ENCODE measurements at places on chromosomes 13 and 19. TPM values are rescaled to one million over a fixed set of nuclear protein-coding genes. Genes with fewer than 3 reads are reported as not detected.

Gene NAPSA
- total RNA-seq, result 6.0 TPM

DNA sequence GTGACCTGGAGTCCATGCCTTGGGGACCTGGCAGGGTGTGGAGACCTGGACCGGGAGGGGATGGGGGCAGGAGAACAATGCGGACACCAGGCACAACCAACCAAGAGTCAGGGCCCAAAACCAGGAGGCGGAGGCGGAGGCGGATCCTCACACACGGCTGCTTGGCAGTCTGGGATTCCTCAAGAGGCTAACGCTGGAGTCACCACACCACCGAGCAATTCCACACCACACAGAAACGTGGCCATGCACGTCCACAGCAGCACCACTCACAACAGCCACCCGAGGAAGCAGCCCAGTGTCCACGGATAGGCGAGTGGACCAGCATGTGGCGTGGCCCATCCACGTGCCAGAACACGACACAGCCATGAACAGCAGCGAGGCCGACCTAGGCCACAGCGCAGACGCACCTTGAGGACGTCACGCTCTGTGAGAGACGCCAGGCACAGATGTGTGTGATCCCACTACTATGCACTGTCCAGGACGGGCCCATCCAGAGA is 17.7 kb downstream of the SBNO2 start:
- H3K27ac ChIP-seq, result no peak overlapping the region
- H3K4me1 ChIP-seq, result no peaks in the 10 kb centered on the region
- no peaks in the 10 kb centered on the region for H3K27me3 ChIP-seq
- DNase-seq, result no peak
- H3K4me3 ChIP-seq, result no peak overlapping the region

GRCh38 chr13:21089830-21090229 is 28.4 kb upstream of the LATS2 start:
- no peak overlapping the region for H3K27ac ChIP-seq
- H3K36me3 ChIP-seq, result no peaks in the 10 kb centered on the region
- no peaks in the 10 kb centered on the region for H3K27me3 ChIP-seq
- no peak overlapping the region for H3K4me3 ChIP-seq
- no peak for DNase-seq

DNA sequence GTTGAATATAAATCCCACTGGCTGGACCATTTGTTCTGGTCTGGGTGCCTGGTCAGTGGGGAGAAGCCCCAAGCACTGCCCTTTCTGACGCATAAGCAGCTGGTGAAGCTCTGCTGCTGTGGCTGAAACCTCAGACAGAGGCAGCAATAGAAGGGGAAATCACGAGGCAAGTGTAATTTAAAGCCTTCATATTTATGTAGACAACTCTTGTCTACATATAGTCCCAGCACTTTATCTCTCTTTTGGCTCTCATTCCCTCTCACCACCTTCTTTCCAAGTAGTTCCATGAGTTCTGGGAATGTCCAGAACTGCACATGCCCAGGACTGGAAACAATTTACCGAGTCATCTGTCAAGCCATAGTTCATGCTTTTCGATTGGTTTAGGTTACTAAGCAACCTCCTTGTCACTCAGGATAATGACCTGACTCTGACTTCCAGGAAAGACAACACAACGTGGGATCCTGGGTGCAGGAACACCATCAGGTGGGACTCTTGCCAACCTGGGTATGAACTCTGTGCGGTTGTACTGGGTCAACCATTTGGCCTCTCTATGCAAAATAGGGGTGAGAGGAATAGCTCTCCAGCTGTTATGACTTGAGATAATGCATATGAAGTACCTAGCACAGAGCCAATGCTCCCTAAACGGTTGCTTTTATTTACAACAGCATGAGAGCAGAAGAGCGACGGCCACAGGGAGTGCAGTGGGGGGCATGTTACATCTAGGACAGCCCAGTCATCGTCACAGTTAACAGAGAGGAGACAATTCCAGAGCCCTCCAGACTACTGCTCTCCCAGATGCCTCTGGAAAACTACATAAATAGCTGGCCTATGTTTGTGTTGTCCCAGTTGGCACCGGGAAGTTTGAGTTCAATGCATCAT is 321.9 kb downstream of the FOXO1 start:
- no peak for DNase-seq
- H3K4me1 ChIP-seq, result no peaks in the 10 kb centered on the region
- no peak overlapping the region for H3K4me3 ChIP-seq
- no peak overlapping the region for H3K27ac ChIP-seq

DNA sequence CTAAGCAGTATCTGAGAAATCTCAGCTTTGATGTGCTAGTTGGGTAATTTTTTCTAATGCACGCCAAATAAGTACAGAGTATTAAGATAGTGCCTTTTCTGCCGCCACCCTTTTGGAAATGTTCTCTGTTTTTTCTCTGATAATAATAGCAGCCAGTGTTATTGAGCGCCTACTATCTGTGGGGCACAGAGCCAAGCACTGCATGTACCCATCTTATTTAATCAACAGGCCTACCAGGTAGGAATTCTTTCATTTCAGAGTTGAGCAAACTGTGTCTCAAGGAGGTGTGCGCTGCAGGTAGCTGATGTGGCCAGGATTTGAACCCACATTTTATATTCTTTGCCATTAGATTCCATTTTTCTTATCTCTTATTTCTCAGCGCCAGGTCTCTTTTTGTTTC is 1.4 kb downstream of the EPN1 start:
- H3K27me3 ChIP-seq, result no peaks in the 10 kb centered on the region
- H3K4me3 ChIP-seq, result peak overlapping the region; percentile 72
- H3K36me3 ChIP-seq, result no peaks in the 10 kb centered on the region
- no peak for DNase-seq
- H3K4me1 ChIP-seq, result peaks cover 21% of the 10 kb centered on the region
- peak overlapping the region; percentile 84 for H3K27ac ChIP-seq
